SW480 (cell line): ENCODE measurements at places on chromosomes 6 and 20.

DNA sequence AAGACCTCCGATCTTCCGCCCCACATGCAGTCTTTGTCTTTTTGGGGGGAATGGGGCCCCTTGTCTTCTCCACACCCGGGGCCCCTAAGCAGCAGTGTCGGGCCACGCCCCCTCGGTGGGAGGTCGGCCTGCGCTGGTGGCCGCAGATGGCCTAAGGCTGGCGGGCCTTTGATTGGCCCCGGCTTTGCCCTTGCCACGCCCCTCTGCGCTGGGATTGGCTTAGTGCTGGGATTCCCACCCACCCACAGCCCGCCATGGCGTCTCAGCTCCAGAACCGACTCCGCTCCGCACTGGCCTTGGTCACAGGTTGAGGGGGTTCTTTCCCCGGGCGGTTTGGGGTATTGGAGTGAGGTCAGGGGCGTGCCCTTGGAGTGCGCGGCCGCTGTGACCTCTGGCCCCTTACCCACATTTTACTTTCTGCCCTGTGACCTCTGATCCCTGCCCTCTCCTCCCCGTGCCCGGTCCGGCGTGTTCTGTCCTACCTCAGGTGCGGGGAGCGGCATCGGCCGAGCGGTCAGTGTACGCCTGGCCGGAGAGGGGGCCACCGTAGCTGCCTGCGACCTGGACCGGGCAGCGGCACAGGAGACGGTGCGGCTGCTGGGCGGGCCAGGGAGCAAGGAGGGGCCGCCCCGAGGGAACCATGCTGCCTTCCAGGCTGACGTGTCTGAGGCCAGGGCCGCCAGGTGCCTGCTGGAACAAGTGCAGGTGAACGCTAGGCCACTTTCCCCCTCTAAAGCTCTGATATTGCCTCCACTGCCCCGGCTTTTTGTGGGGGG, at the start of gene HSD17B8:
Gene HSD17B8 (plus strand): TSS at position 241 of the 776 bp plus-strand sequence. CDS start 14 bp downstream, at position 255.
- peak; percentile 81 for DNase-seq

DNA sequence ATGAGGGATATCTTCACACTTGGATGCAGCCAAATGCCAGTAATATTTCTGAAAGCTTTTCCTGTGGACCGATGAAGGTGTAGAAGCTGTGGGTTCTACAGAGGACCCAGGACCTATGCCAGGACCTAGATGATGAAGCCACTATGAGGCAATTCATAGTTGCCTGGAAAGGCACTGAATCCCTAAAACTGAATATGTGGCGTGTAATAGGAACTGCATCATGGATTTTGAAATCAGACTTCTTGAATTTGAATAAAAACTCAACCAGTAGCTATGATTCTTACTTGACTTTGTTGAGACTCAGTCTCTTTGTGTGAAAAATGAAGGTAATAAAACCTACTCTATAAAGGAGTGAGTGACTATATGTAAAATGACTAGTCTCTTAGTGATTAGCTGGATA, 89.9 kb upstream of the SGK1 start:
- DNase-seq = no peak

GRCh38 chr6:36120539-36120938, 9.8 kb upstream of the MAPK13 start:
- no peak for DNase-seq

DNA sequence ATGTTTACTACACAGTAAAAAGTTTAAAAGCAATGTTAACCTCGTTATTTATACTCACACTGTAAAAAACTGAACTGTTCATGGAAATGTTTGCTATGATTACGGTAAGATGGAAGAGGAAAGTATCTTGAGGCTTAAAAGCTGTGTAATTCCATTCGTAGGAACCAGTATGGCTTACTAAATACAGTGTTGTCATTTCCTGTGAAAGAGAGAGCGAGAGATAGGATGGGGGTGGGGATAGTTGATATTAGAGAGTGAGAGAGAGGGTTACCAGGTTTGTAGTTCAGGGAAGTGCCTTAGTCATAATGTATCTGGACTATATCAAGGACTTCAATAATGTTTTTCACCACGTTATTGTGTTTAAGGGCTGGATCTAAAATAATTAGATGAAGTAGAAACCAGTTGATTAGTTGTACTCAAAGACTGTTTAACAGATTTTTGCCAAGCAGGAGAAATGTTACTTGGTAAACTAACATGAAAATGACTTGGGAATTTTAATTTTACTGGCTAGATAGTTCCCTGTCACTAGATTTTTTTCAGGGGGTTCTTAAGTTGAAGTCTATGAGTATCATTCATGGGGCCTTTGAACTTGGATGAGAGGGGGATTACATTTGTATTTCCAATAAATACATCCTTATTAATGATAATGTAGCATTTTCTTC, 30.4 kb downstream of the AFDN start:
- DNase-seq = no peak

DNA sequence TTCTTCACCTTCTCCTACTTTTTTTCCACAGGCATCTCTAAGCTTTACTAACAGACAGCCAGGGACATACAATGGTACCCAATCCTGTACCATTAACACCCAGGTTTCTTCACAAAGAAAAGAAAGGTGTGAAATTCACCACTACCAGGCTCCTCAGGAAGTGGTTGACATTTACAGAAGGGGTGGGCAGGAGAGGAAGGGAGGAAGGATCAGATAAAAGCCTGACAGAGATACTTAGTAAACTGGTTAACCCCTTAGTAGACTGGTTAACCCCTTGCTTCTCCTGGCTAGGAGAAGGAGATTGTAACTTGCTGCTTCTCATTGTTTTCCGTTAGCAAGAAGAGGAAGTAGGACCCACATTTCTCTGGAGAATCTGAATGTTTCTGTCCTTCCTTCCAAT, 7.2 kb downstream of the SAMD3 start:
- no peak for DNase-seq

DNA sequence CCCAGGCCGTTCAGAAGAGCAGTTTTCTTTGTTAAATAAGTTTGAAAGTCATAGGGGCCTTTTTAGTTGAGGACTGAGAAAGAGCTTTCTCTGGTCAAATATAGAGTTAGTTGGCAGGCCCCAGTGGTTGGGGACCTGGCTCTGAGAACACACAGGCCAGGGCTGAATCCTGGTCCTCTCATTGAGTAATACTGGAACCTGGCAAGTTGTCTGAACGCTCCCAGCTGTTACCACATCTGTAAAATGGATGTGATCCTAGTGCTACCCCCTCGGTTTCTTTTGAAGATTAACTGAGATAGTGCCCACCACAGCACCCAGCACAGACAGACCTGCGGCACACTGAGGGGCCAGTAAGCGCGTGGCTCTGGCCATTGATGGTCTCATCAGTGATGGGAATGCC, 215.5 kb downstream of the ZDHHC14 start:
- no peak for DNase-seq

GRCh38 chr6:111592726-111593511, 12.8 kb downstream of the TRAF3IP2 start:
- no peak for DNase-seq

DNA sequence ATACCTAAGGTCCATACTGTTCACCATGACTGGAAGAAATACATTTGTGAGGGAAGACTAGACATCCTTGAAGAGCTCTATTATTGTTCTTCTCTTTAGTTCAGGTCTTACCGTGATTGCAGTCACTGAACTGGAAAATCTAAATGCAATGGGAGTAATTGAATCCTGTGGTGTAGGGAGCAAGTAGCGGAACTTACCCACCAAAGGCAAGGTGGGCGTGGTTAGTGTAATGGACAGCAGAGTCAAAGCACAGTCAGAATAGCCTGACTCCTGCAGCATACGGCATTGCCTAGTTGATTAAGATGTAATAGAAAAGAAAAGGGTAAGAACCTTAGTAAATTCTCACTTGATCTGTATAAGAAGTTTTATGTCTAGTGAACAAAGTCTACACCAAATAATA, 679.7 kb upstream of the EPHA7 start:
- DNase-seq = no peak

GRCh38 chr6:26327450-26328264, 37.3 kb upstream of the BTN3A2 start:
- DNase-seq = peak; percentile 40

DNA sequence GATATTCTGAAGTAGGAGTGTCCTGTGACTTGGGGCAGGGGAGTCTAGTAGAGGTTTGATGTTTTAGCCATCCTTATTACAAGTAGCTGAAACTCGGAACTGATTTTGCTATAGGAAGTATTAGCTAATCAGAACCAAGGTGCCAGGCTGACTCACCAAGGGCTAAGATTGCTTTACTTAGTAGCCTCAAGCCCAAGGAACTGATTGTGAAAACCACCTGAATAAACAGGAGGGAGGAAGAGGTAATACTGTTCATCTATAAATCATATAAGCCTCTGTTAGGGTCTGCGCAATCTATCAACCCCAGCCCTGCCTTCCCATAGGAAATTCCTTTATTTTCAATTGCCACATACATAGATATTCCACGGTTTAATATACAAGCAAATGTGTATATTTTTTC, 54.4 kb downstream of the GNAS start:
- DNase-seq = no peak

DNA sequence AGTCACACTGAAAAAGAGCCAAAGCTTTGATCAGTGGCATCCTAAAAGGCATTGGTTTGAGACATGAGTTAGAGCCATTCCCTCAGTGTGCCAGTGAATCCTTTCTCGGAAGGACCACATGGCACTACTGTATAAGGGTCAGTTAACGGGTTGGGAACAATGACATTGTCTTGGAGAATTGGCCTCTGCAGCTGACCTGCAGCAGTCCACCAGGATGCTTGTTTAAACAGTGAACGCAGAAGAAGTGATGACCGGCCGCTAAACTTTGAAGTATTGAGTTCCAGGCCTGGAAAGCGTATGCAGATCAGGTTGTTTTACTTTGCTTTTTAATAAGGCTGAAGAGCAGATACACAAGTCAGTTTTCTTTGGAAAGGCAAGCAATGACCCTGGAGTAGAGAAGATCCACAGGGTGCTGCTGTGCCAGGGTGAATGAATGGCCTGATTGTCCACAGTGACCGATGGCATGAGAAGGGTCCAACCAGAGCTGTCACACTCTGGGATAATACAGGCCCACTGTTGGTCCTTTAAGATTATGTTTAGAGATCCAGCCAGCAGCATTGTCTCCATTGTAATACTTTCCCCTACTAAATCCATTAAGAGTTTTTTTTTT, 57.8 kb downstream of the GMPR start:
- no peak for DNase-seq

DNA sequence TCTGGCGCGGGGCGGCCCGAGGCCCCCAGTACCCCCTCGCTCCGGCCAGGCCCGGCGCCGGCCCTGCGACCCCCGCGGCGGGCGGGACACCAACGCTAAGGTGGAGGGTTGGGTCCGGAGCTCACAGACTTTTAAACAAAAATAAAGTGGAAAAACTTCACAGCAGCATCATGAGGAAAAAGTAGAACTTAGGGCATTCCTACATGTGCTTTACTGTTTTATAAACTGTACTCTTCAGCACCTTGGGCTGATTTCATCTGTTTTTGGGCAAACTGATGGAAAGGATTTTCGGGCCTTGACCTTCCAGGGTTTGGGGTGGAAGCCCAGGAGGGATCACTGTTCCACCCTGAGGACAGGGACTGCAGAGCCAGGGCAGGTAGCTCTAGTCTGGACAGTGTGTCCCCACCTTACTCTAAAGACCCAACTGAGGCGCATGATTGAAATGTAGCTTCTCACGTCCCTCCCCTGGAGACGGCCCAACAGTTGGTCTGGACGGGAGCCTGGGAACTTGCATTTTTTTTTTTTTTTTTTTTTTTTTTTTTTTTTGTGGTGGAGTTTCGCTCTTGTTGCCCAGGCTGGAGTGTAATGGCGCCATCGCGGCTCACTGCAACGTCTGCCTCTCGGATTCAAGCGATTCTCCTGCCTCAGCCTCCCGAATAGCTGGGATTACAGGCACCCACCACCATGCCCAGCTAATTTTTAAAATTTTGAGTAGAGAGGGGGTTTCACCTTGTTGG, 740 bp downstream of the NELFCD start:
- peak; percentile 45 for DNase-seq

DNA sequence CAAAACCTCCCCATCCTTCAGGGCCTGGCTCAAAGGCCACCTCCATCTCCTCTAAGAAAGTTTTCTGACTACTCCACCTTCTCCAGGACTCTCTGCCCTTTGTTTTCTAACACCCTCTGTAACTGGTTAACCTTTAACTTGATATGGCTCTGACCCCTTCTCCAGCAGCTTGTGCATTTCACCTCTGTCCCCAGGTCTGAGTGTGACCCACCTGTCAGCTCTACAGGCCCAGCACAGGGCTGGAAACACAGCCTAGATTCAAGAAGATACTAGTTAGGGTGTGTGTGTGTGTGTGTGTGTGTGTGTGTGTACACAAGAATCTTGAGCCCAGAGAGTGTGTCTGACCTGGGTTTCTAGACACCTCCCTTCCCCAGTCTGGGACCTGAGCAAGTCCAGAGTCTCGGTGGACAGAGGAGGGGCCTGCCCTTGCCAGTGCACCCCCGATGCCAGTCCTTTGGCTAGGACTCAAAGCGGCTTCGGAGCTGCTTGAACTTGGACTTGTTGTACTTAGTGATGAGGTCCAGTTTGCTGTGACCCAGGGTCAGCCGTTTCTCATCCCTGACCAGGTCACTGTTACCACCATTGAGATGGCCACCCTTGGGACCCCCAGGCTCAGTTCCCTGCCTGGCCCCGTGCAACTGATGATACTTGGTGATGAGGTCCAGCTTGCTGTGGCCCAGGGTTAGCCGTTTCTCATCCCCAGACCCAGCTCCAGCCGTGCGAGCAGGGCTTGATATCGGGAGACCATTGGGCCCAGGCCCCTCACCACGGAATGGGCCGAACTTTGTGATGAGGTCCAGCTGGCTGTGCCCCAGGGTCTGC, 1.7 kb upstream of the EIF6 start:
- no peak for DNase-seq

GRCh38 chr6:45094831-45095230, 233.3 kb upstream of the RUNX2 start:
- DNase-seq = no peak

DNA sequence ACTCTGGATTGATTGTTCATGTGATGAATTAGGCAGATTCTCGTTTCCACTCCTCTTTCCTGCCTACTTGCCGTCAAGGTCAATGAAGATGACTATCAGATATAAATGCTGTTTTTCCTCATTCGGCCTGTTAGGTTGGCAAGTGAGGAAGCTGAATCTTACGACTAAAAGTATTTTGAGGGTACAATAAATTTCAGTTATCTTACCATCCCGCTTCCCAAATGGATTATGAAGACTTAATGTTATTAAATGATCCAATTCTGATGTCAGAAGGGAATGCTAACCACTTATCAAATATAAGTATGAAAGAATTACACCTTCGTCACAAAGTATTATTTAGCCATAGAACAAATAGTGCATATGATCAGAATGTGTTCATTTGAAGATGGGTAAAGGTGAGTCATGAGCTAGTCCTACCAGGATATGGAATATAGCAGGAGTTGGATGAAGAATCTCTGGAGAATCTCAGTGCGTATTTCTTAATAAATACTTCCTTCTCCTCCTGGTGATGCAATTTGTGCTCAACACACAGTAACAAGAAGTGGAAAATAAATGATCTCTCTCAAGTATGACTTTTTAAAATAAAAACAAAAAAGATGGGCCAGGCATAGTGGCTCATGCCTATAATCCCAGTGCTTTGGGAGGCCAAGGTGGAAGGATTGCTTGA, 4.6 kb downstream of the GPLD1 start:
- no peak for DNase-seq

GRCh38 chr6:109002882-109003281, 91.8 kb downstream of the SESN1 start:
- DNase-seq = no peak
